ENCODE measurements at places on chromosomes 11 and 22.

GRCh38 chr22:43005106-43005505, 9.8 kb downstream of the PACSIN2 start:
- DNase-seq: no peak

DNA sequence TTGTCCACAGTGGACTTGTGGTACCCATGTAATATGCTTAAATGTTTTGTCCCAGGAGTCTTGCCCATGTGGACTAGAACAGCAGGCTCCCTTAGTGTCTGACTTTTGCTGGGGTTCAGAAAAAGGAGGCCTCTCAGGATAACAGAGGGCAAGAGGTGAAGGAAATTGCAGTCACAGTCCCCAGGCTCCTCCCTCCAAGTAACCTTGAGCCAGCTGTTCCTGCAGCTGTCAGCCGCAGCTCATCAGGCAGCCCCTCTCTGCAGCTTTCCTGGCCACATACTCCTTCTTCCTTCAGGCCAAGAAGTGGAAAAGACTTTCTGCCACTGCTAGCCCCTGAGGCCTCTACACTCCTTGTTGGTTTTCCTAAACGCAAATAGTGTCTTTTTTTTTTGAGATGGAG, 6.3 kb upstream of the MYO18B start:
- DNase-seq: no peak

GRCh38 chr11:90349731-90350130, 126.9 kb upstream of the CHORDC1 start:
- DNase-seq: no peak

DNA sequence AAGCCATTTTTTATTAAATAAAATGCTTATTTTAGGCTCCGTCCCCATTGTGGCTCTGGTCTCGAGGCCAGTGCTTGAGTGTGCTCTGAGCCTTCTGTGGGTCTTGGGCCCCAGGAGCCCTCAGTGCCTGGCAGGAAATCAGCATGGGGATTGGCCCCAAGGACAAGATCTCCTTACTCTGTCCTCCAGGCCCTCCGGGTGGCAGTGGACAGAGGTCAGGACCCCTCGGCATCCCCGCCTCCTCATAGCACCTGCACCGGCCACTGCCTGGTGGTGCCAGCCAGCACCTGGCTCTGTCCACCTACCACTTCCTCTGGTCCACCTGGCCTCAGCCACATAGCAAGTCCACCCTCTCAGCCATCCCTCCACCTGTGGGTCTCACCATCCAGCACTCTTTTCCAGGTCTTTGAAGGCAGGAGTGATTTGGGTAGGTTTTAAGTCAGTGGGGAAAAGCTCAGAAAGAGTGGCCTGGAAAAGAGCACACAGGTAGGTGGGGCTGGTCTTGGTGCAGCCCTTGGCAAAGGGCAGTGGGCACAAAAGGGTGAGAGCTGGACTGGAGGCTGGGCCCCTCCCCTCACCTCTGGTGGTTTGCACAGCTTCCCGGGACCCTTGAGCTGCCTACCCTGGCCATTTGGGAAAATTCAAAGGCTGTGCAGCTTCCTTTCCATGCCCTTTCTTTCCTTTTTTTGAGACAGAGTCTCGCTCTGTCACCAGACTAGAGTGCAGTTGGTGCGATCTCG, 3.5 kb downstream of the CLDN5 start:
- no peak for DNase-seq

DNA sequence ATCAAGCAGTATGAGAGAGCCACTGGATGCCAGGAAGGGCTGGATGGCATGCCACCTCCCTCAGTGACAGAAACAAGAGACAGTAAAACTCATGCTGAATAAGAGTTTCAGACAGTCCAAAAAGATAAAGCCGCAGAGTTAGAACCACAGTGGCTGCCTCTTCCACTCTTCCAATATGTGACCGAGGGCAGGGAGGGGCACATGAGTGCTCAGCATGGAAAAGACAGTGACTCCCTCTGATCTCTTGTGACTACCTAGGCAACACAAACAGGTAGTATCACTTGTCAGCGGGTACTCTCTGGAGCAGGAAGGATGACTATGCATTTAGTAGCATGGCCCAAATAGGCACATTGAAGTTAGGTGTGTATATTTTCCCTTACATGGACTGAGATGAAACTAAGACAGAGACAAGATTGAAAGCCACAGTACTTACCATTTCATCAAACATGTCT, 295.4 kb downstream of the CADM1 start:
- no peak for DNase-seq

- no peak for DNase-seq
These were observed 34.5 kb upstream of the EIF3D start for GRCh38 chr22:36563444-36563843.
